ENCODE measurements at places on chromosomes 7 and 10. TPM values are rescaled to one million over a fixed set of nuclear protein-coding genes. Genes with fewer than 3 reads are reported as not detected.

Gene STAG3
- total RNA-seq = 9.5 TPM

Gene RHOBTB1
- total RNA-seq = 0.11 TPM

Gene FGFR2
- total RNA-seq = not detected

Gene AQP1
- not detected for total RNA-seq

Gene SEMA3E
- total RNA-seq = not detected

Gene ATG9B
- total RNA-seq = 46.6 TPM

Gene TMEM243
- total RNA-seq = 153 TPM

Gene MEOX2
- not detected for total RNA-seq

Gene PRR15
- not detected for total RNA-seq

Gene LRRC4
- total RNA-seq = 0.57 TPM

DNA sequence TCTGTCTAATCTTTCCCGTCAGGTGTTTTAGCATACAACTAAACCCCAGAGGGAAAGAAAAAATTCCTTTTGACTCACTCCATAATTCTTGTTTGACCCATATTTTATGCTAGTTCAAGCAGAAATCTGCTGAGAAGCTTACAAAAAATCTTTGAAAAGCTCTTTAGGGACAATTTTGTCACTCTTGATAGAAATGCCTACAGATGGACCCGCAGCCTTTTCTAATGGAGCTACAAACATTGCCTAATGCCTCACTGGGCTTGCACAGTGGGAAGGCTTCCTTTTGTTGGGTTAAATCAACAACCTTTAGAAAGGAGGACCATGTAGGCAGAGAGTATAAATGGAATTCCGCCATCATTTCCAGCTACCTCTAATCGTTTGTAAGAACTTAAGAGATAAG lies 344.5 kb downstream of the PCLO start:
- no peak for DNase-seq

GRCh38 chr10:7186387-7187018 lies 224.3 kb downstream of the SFMBT2 start:
- DNase-seq = no peak

GRCh38 chr10:94223702-94224370 lies 138.9 kb downstream of the NOC3L start:
- no peak for DNase-seq

DNA sequence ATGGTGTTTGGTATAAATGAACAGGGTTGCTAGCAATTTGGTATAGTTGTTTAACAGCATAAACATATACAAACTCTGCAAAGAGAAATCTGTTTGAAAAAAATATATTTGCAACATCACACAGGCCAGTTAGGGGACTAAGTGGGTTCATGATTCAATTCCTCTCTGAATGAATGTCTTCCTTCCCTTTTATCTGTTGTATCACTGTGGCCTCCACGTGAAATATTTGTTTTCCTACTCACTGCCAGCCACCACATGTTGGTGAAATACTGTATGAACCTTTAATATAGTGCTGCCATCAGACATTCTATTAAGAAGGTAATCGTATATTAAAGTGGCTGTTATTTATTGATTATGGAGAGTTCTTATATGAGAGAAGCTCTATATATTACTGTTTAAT lies 157.0 kb downstream of the ARID5B start:
- no peak for DNase-seq

GRCh38 chr7:98500764-98501163 lies 99.9 kb upstream of the BAIAP2L1 start:
- no peak for DNase-seq

DNA sequence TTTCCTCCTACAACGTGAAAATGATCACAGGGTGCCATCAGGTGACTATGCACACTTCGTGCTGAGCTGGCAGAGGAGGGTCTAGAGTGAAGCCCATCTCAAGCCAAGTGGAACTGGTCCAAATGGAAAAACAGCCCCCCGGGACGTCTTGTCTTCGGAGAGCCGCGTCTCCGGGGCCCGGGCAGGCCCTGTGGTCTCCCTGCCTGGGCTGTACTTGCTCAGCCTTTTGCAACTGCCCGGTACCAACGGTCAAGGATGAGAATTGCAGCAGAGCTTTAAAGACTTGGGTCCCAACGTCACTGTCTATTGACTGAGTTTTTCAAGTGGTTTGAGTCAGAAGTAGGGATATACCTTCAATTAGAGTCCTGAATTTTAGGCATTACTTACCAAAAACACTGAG lies 315.5 kb downstream of the PTPRN2 start:
- DNase-seq = no peak

- no peak for DNase-seq
Observed at GRCh38 chr7:152913492-152913891, 153.9 kb downstream of the ACTR3B start.

DNA sequence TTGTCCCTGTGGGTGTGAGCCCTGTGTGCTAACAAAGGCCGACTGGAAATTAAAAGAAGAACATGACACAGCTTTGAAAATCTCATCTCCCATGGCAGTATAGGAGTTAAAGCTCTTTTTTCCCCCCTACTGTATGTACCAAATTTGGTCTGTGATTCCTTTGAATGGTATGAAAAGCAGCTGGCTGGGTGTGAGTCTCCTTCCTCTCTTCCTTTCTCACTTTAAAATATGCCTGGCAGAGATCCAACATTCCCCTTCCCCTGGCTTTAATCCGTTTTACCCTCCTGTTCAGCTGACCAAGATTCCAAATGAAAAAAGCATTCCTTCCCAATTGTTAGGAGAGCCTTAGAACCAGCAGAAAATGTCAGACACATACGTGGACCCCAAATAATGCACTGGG lies 225.0 kb upstream of the CELF2 start:
- no peak for DNase-seq

GRCh38 chr10:73485320-73485719 lies 10.5 kb downstream of the PPP3CB start:
- DNase-seq = no peak

GRCh38 chr7:33495207-33495606 lies 365.8 kb downstream of the BBS9 start:
- DNase-seq = no peak

GRCh38 chr7:136074843-136075242 lies 97.7 kb upstream of the MTPN start:
- no peak for DNase-seq

DNA sequence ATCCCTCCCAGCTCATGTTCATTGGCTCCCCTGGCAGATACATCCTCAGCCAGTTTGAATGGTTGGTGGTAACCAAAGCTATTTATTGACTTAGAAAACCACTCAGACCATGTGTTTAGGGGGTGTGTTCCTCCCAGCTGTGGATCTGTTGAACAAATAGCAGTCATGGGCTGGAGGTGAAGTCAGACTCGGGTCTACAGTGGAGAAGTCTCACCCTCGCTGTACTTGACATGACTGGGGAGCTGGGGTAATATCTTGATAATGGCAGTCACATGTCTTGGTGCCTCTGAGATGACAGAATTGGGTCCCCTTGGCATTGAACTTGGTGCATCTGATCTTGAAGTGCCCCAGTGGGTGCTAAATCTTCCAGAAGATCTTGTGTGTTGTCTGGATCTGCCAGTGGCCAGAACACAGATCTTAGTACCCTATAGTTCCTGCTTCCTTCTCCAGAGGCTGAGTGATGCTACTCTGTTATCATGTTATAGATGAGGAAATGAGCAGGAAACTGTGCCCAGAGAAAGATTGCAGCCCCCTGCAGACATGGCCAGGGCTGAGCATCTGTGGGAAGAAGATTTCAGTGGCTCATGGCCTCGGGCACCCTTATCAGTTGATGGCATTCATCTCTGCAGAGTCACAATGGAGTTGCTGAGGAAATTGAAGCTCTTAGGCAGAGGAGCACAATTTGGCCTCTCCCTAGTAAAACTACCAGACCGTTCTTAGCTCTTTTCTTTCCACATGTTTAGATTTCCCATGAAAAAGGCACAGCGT lies 50.4 kb downstream of the ADRA2A start:
- no peak for DNase-seq

GRCh38 chr7:17152721-17153120 lies 145.7 kb upstream of the AHR start:
- no peak for DNase-seq

DNA sequence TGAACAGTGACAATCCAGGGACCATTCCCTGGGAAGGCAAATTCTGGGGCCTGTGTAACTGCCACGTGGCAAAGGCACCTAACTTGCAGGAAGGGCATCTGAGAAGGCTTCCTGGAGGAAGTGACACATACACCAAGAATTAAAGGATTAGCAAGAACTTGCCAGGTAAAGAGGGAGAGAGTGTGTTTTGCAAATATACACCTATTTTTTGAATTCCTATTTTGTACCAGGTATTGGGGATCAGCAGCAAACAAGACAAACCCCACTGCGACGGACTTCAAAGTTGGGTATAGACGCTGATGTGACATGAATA lies 206.5 kb upstream of the ZMIZ1 start:
- no peak for DNase-seq

DNA sequence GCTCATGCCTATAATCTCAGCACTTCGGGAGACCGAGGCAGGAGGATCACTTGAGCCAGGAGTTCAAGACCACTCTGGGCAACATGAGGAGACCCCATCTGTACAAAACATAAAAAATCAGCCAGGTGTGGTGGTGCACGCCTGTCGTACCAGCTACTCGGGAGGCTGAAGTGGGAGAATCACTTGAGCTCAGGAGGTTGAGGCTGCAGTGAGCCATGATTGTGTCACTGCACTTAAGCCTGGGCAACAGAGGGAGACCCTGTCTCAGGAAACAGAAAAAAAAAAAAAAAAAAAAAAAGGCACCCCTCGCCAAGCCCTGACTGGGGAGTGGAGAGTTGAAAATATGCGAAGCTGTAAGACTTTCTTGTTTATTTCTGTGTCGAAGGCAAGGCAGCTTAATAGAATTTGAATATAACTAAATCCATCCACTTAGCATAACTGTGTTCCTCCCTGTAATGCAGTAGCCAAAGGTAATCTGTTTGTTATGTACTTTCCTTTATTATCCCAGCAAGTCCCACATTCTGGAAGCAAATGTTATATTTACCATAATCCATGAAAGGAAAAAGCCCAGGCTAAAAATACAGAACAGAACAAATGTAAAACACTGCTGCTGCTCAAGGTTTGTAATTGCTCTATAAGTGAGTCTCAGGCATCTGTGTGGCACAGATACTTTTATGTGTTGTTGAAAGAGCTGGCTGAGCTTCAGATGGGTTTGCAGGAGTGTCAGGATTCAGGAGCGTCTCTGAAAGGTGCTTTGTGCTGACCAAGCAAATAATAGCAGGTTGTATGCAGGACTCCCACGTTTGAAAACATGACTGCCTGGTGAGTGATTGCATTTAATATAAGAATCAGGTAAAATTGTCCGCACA lies 127.2 kb downstream of the CELF2 start:
- DNase-seq = no peak

- DNase-seq = no peak
Observed at GRCh38 chr10:44647877-44648542, 263.1 kb upstream of the CXCL12 start.

GRCh38 chr10:4373612-4374011 lies 452.4 kb upstream of the AKR1E2 start:
- DNase-seq = no peak

GRCh38 chr7:34487391-34488115 lies 170.5 kb upstream of the NPSR1 start:
- no peak for DNase-seq

DNA sequence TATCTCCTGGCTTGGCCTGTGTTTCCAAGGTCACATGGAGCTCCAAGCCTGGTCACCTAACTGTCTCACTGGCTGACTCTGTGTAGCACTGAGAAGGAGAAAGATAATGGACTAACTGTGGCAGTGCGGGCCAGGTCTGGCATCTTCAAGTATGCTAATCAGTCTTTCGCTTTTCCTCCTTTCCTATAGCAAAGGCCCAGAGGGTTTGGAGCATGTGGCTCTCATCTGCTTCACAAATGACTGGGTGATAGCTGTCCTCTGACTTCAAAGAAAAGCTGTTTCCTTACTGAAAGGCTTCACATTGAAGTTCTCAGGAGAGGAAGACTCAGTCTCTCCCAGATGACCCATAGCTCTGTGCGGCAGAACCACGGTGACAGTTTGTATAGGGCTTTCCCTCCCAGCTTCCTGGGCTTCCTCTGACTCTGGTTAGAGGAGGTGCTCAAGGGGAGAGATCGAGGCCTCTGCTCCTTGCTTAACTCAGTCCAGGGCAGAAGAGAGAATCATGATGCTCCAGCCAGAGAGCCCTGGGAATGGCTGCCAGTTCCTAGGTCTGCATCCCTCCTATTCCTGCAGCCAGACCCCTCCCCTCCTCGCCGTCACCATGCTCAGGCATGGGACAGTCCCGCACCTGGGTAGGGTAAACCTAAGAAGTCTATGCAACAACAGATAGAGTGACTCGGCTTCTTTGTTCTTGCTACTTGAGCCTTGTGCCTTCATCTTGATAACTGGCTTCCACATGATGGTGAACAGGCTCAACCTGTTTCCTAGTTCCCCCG lies 72.3 kb downstream of the CCDC71L start:
- no peak for DNase-seq

GRCh38 chr7:156419782-156420181 lies 220.8 kb upstream of the RNF32 start:
- no peak for DNase-seq

DNA sequence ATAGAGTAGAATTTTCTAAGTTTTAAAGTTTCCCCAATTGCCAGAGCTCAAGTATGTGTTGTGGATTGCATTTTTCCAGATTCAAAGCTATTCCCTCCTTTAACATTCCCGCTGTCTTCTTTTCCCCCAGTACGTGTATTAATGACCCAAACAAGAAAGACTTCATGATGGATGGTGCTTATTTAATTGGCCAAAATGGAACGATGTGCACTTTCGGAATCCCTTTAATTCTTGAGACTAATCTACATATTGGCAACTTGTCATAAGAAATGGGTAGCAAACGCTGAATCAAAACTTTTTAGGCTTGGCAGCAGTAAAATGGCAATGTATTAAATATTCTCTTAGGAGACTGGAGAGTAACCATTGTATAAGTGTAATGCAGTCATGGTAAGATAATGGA lies 753.2 kb downstream of the LRMDA start:
- no peak for DNase-seq

- no peak for DNase-seq
Observed at GRCh38 chr10:70272925-70273316, 10.9 kb downstream of the NPFFR1 start.

- no peak for DNase-seq
Observed at GRCh38 chr7:39042670-39043069, 65.0 kb downstream of the POU6F2 start.

DNA sequence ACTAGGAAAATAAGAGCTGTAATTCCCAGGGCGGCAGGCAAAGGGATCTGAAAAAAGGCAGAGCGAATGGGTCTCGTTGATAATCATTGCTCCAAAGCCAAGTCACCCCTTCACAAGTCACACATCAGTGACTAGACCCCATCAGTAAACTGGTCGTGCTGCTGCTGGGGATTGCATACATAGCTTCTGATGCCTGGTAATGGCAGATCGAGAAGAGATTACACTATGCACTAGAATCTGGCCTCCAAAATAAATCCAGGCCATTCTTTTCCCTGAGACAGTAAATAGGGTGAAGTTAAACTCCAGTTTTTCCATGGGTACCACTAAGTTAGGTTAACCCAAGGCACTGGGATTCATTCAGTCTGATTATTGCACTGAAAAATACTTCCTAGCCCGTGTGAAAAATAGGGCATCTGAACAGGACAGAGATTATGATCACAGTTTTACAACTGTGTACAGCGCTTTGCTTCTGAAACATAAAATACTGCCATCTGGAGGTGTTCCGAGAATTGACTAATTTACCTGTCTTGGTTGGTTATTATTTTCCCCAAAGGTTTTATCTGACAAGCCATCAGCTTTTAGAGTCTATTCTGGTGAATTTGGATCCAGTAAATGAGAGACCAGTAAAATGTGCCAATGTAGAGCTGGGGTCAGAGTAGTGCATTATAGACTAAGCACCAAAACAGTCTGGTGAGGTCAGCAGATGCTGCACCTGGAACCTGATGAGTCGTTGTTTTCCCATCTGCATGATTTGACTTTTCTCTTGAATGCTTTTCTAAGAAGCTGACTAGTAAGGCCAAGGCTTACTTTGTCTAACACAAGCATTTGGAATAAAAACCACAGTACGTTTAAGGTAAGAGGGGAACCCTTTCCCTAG lies 82.9 kb upstream of the AFAP1L2 start:
- DNase-seq = no peak

All from naive thymus-derived CD4-positive, alpha-beta T cell (primary cell).